ENCODE measurements at places on chromosomes 1 and 21.

GRCh38 chr1:115173151-115173550 lies 83.8 kb upstream of the TSPAN2 start:
- no peak for DNase-seq

- no peak for DNase-seq
Measured at GRCh38 chr1:199226163-199226562, 587.3 kb downstream of the PTPRC start.

DNA sequence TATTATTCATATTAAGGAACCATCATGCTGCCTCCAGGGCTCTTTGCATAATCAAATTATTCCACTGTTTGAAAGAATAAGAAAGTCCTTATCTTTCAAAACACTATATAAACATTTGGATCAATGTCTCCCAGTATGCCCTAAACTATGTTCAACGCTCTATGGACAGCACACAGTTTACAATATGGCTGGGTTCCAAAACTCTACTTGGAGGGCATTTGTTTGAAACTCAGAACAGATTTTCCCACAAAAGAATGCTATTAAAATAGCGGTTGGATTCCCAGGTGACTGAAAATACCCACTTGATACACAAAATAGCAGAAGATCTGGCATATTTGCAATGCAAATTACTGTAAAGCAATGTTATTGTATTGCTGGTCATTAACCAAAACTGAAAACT lies 3.2 kb downstream of the HAO2 start:
- DNase-seq = no peak

- no peak for DNase-seq
Measured at GRCh38 chr1:22108339-22109105, 34.4 kb downstream of the WNT4 start.

DNA sequence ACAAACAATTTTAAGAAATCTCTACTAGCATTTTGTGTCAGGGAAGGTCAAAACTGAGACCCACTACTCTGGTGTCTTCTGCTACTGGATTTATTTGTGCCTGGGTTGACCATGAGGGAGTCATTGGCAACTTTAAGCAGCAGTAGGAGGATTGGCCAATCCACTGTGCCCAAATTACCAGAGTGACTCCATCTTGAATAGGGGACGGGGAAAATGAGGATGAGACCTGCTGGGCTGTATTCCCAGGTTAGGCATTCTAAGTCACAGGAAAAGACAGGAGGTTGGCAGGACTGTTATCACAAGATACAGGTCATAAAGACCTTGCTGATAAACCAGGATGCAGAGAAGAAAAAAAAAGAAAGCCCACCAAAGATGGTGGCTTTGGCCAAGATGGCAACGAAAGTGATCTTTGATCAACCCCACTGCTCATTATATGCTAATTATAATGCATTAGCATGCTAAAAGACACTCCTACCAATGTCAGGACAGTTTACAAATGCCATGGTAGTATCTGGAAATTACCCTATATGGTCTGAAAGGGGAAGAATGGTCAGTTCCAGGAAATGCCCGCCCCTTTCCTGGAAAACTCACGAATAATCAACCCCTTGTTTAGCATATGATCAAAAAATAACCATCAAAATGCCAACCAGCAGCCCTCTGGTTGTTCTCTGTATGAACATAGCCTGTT lies 200.9 kb downstream of the LTN1 start:
- no peak for DNase-seq

DNA sequence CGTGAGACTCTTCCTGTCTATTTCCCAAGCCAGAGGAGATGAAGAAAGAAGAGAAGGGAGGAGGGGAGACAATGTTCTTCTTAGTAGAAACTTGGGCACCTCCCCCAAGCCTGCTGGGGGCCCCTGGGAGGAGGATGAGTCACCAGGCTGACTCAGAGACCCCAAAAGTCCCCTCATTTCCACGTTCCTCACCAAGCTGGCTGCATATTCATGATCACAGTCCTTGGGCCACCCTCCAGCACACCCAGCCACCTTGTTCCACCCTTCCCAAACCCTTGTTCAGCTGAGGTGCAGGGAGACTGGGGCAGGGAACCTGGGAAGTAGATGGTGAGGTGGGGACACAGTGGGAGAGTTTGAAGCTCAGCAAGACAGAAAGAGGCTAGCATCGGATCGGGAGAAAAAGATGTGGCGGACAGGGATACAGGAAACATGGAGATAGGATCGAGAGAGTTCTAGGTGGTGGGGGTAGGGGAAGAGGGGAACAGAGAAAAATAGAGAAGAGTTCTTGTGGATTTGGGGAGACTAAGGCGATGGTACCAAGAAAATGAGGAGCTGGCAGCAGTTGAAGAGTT lies 712 bp downstream of the RAB13 start:
- no peak for DNase-seq

DNA sequence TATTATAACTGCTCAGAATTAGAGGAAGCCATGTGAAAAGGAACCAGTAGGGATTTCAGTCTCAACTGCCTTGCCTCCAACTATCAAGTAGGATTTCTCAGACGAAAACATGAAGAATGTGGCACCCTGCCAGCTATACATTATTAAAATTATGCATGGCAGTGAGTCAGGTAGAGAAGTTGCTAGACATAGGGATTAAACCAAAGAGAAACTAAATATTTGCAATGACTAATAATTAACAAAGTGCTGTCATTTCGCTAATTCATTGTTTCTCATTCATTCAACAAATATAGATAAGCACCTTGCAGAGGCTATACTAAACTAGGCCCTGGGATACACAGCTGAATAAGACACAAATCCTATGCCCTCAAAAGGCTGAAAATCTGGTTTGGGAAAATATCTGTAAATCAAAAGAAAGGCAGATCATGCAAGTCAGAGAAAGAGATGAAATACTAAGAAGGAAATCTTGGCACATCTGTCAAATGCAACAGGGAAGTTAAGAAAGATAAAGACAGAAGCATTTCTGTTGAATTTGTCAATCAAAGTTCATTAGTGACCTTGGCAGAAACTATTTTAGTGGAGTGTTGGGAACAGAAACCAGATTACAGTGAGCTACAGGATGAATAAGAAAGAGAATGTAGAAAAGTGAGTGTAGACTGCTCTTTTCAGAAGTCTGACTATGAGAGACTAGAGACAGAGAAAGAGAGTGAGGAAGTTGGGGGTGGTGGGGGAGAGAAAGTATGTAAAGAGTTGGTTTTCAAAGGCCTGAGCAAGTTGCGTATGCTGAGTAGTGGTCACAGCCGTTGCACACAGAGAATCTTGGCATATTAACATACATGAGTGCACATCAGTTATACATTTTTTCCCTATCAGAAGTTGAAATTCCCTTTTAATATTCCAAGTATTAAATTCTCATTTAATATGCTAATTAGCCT lies 14.7 kb upstream of the NBPF11 start:
- DNase-seq = no peak

GRCh38 chr1:46595127-46595526 lies 8.9 kb downstream of the MKNK1 start:
- DNase-seq = no peak

DNA sequence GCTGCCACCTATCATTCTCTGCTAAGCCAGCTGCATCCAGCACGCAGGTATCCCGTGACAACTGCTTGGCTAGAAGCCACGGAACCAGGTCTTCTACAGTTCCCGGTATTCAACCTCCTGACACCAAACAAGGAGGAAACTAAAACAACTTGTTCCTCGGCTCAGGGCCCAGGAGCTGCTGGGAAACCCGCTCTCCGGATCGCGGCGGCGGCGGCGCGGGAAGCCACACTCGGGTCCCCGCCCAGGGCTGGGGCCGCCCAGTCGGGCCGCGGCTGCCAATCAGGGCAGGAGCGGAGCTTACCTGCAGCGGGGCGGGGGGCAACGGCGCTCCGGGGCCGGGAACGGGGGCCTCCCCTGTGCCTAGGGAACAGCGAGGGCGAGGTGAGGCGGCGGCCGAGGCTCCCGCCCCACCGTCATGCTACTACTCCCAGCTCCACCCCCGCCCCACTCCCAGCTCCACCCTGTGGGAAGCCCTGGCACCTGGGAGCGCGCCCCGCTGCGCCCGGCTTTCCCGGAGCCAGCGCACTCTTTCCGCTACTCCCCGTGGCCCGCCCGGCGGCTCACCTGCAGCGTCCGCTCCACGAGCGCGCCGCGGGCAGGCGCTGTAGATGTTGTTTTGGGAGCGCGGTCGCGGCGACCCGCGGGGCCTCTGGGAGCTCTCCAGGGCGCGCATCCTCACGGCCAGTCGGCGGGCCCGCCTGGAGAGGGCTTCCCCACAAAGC lies 12.1 kb downstream of the IL24 start:
- peak; percentile 28 for DNase-seq

DNA sequence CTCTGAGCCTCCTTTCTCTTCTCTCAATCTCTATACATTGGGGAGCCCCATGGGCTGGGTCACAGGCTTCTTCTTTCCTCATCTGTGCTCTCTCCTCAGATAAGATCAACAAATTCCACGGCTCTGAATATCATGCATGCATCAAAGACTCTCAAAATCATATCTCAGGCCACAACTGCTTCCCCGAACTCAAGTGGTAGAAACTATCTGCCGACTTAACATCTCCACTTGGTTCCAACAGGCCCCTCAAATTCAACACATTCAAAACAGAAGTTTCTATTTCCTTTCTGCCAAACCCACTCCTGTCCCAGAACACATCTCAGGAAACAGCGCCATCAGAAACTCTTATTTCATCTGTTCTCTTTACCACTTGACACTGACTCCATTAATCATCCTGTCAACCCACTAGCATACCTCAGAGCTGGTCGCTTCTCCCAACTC lies 16.7 kb downstream of the DDX59 start:
- DNase-seq = no peak

- DNase-seq = no peak
Measured at GRCh38 chr21:45894450-45894825, 87.1 kb upstream of the COL6A1 start.

GRCh38 chr1:212930986-212931678 lies 19.2 kb upstream of the VASH2 start:
- DNase-seq = no peak

- DNase-seq = no peak
Measured at GRCh38 chr1:42424201-42424600, 31.6 kb downstream of the ZMYND12 start.

- DNase-seq = no peak
Measured at GRCh38 chr21:40631211-40631610, 215.7 kb downstream of the DSCAM start.

- no peak for DNase-seq
Measured at GRCh38 chr1:70934194-70934961, 113.2 kb downstream of the PTGER3 start.

DNA sequence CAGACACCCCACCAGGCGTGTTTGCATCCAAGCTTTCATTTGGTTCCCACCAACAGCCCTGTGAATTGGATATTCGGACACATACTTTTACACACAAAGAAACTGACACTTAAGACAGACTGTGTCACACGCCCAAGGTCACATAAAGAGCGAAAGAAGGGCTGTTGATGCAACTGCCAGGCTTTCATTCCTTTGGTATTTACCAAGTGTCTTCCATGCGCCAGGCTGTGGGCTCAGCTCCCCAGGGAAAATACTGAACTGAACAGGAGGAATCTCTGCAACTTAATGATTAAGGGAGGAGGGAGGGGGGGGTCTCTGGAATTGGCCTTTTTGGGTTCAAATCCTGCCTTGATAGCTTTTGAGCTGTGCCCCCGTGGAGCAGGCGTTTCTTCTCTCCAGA lies 122.8 kb downstream of the ACTL8 start:
- DNase-seq = no peak

DNA sequence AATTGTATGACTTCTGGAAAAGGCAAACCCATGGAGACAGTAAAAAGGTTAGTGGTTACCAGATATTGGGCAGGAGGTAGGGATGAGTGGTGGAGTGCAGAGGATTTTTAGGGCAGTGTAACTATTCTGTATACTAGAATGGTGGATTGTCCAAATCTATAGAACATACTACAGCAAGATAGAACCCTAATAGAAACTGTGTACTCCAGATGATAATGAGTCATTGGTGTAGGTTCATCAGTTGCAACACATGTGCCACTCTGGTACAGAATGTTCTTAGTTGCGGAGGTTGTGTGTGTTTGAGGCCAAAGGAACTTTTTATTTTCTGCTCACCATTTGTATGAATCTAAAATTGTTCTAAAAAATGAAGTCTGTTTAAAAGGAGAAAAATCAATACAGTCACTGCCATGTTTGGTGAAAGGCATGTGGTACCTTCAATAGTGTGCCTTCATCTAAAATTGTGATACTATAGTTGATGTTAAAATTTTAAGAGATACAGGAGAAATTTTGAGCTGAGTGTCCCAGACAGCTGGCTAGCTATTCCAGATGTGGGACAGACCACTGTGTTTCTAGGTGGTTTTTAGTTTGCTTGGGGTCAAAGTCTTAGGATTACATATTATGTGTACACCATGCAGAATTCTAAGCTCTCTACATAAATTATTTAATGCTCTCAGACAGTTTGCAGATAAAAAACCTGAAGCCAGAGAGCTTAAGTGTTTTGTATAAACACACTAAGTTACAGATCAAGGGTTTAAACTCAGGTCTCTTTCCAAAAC lies 150.5 kb downstream of the RPS6KC1 start:
- no peak for DNase-seq

- DNase-seq = no peak
Measured at GRCh38 chr1:24551960-24552571, 3.8 kb upstream of the NCMAP start.

DNA sequence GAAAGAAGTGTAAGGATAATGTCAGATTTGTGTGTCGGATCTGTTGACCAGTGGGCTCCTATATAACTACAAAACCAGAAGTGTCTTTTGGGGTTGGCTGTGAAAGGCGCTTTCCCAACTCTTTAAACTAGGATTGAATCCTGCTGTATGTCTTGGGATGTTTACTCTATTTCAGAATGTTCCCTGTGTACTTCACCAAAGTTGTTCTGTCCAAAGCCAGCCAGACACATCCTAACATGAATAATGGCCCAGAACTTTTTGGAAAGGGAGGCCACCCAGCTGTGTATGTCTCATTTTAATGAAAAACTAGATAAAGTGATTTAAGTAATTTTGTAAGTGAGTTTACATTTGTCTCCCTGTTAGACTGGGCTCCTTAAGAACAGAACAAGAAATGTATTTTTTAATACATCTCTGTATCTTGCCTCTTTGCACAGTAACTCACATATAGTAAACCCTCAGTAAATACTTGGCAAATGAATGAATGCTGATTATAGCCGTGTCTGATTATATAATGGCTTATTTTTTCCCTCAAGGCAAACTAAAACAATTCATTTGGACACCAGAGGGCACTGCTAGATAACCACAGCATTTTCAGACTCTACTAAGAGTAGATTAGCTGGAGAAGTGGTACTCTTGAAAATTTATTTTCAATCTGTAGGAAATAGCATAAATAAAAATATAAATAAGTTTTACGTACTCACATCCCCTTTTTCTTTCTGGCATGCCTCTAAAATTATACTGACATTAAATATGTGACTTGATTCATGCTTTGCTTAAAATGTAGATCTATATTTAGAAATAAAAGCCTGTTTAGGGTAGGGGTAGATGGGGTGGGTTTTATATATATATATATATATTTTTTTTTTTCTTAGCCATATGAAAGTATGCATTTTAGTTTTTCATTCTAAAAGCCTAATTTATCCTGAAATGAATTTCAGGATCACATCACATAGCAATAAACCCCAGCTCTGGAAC lies 23.8 kb downstream of the TSEN15 start:
- no peak for DNase-seq

DNA sequence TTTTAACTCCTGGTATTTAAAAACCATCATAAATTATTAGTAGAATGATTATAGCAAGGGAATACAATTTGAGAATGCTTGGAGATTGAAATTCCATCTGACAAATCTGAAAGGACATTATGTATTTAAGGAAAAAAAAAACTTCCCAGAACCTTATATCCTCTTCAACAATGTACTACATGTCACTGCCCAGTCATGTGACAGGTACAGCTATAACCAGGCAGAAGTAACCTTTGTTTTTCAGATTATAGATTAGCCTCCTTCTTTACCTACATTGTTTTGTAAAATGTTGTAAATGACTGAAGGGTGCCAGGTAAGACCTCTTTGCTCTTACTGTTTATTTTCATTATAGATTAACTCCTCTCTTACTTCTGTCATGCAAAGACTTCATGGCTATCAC lies 96.9 kb downstream of the KCNJ6 start:
- DNase-seq = no peak
